Smooth muscle cell of the brain vasculature (primary cell): ENCODE measurements at places on chromosomes 1 and 21.

- DNase-seq = no peak
Observed at GRCh38 chr1:33805988-33806387, 57.9 kb upstream of the HMGB4 start.

GRCh38 chr21:32918478-32919120, 107.1 kb upstream of the OLIG2 start:
- no peak for DNase-seq

DNA sequence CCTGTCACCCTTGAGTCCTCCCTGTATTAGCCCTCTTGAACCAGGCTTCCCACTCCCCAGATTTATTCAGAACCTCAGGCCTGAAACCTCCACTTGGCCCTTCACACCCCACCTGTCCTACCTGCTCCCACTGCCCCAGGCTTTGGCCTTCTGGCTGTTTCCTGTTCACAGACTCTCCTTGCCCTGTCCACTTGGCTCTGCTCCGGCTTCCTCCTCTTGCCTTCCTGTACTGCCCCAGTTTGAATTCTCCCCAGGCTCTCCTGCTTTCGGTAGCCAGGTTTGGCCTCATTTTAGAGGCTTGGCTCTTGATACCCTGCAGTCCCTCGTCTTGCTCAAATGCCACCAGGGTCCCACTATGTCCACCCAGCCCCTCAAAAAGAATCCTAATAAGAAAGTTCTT, 385.2 kb downstream of the KCNH1 start:
- no peak for DNase-seq

GRCh38 chr1:185960422-185961321, 226.5 kb downstream of the HMCN1 start:
- no peak for DNase-seq

GRCh38 chr1:243323491-243323890, 67.7 kb downstream of the SDCCAG8 start:
- no peak for DNase-seq

DNA sequence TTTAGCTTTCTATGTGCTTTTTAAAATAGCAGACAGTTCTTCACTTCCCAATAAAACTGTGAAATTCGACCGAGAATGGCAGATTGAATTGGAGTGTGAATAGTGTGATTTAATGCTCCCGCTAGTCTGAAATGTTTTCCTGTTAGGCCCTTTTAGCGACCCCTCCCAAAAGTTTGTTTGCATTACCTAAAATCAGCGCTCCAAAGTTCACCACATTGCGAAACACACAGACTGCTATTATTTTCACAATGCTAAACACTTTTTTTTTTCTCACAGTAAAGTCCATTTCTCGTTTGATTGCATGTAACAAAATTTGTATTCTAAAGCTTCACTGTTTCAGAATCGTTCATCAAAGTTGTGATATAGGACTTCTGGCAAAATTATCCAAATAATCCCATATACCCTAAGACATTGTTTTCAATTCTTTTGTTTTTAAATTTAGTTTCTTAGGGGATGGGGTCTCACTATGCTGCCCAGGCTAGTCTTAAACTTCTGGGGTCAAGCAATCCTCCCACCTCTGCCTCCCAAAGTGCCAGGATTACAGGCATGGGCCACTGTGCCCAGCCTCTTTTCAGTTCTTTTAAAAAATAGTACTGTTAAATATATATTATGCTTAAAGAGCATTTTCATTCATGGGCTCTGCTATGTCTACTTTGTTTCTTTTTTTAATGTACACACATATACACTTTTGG, 76.5 kb upstream of the USH2A start:
- DNase-seq = no peak

DNA sequence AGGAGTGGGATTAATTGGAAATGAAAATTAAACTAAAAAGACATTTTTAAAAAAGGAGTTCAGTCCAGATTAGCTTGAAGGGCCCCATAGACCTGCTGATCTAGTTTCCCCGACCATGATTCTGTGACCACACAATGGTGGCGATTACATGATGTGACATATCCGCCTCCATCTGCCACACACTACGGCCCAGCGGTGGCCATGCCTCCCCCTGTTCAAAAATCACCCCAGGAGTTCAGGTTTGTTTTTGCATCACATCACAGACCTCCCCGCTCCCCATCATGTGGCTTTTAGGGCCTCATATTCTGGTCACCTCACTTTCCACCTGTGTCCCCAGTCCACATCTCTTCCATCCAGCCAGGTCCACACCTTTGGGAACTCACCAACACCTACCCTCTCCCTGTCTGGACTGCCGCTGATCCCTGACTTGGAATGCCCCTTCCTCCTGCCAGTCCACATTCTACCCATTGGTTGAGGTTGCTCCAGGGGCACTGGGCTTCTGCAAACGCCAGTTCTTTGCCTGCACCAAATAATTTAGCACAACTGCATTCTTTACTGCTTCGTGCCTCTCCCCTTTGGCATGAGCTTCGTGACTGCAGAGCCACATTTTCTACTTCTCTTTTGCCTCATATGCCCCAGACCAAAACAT, 38.9 kb downstream of the CD247 start:
- no peak for DNase-seq

DNA sequence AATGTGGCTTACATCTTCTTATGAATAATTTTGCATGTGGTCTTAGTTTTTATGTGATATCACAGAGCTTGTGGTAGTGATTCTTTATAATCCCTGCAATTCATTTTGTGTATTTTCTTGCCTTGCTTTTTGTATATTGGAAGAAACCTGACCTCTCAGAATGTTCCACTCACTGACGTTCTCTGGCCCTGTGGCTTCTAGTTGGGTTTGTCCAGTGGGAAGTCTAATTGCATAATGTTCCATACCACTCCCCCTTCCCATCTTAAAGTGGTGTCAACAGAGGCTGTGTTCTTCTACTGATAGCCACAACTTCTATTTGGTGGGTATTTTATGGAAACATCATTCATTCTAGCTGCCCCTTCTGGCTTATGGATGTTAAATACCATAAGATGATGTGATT, 225.3 kb downstream of the BACH1 start:
- no peak for DNase-seq

DNA sequence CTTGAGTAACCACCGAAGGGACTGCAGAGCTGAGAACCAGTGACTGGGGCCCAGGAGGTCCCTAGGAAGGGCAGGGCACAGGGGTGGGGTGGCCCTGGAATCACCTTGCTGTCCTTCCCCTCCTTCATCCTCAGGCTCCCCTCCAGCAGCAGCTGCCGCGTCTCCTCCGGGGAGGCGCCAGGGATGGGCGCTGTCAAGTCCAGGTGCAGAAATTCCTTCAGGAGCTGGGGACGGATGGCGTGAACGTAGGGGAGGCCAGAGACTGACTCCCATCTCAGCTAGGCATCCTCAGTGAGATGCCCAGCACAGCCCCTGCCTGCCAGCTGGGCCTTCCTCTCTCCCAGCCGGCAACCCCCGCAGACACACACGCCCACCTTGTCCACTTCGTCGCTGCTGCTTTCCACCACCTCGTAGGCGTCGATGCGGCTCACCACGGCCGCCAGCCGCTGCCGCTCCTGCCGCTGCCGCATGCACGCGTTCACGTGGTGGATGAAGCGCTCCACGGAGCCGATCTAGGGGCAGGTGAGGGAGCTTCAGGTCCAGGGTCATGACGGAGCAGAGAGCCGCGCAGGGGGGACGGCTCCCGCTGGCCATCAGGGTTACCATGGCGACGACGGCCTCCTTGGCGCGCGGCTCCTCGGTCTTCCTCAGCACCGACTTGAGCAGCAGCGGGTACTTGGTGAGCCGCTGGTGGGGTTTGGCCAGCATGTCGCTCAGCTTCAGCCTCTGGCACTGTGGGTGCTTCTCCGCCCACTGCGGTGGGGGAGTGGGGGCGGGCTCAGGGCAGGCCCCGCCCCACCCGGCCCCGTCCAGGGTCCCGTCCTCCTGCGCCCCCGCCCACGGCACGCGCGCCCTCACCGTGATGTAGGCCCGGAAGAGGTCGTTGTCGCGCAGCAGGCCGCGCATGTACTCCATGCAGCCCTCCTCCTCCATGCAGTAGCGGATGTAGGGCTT, 4.4 kb upstream of the TNFRSF25 start:
- no peak for DNase-seq

GRCh38 chr1:182668521-182669054, 15.8 kb downstream of the RGS8 start:
- no peak for DNase-seq

GRCh38 chr1:185373813-185374529, 56.9 kb upstream of the IVNS1ABP start:
- DNase-seq = no peak

GRCh38 chr21:32917362-32918135, 108.2 kb upstream of the OLIG2 start:
- DNase-seq = no peak

GRCh38 chr21:33055991-33056390, 13.9 kb upstream of the OLIG1 start:
- no peak for DNase-seq
